Stimulated activated CD4-positive, alpha-beta T cell treated with anti-CD3 and anti-CD28 coated beads, TNF-alpha, amount 100 ng/mL, for 1 hour (primary cell): ENCODE measurements at places on chromosomes 6 and 20.

- DNase-seq: no peak
Measured at GRCh38 chr20:50381771-50382593, 128.2 kb upstream of the PTPN1 start.

DNA sequence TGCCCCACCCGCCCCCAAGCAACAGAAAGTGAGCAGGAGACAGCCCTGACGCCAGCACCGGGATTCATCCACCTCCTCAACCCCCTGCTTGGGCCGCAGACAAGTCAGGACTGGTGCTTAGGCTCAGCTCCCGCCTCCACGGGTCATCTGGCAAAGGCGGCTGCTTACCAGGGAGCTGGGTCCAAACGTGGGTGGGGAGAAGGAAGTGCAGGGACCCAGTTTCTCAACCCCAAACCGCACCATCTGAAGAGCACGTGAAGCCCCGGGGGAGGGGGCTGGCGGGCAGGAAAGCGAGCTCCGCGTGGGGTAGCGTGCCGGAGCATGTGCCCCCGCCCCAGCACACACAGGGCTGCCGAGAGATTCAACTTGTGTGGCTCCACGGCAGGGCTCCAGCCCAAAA is 87.2 kb downstream of the BMP7 start:
- no peak for DNase-seq

DNA sequence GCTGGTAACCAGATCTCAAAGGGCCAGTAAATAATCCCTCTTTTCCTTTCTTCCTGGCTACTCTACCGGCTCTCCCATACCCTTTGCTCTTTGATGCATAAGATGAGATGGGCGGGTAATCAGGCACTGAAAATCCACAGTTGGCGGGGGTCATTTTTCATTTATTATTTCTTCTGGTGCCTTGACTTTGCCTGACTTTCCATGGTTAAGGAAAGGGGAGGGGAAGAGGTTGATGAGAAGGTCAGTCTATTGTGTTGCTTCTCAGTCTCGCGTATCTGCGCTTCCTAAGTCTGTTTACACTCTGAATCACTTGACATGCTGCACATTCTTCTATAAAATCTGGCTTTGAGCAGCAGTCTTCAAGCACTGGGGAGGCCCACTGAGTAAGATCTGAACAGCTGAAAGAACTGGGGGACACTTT is 121.1 kb upstream of the HDGFL1 start:
- DNase-seq: no peak

DNA sequence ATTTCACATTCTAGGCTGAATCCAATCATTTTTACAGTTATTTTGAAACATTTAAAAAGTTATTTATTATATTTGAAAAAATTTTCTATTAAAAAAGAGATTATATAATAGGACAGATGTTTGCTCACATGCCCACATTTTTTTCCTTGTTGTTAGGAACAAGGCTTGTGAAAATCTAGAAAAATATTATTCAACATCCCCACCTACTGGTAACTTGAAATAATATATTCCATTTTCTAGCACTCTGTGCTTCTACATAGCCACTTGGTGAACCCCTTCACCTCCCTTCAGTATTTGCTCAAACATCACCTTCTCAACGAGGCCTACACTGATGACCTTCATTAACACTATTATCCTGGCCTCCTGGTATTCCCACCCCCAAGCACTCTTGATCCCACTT is 18.3 kb upstream of the GPRC6A start:
- no peak for DNase-seq

- no peak for DNase-seq
Measured at GRCh38 chr20:62308102-62308822, 5.5 kb downstream of the ADRM1 start.

DNA sequence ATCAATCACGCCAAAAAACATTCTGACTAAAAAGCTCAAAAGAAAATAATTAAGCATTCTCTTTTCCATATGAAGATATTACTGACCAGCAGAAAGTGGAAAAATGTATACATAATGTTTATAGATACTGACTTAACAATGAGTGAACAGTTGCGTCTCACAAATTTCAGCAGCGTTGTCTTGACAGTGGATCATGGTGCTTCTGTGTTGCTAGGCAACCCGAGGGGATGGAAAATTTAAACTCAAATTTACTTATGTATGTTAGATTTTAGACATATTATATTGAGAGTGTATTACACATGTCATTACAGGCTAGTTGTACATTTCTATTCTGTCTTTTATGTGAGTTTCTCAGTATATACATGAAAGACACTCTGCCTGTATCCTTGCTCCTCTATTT is 110.2 kb downstream of the LAMA2 start:
- no peak for DNase-seq

GRCh38 chr6:146876271-146877151 is 277.7 kb downstream of the ADGB start:
- no peak for DNase-seq

DNA sequence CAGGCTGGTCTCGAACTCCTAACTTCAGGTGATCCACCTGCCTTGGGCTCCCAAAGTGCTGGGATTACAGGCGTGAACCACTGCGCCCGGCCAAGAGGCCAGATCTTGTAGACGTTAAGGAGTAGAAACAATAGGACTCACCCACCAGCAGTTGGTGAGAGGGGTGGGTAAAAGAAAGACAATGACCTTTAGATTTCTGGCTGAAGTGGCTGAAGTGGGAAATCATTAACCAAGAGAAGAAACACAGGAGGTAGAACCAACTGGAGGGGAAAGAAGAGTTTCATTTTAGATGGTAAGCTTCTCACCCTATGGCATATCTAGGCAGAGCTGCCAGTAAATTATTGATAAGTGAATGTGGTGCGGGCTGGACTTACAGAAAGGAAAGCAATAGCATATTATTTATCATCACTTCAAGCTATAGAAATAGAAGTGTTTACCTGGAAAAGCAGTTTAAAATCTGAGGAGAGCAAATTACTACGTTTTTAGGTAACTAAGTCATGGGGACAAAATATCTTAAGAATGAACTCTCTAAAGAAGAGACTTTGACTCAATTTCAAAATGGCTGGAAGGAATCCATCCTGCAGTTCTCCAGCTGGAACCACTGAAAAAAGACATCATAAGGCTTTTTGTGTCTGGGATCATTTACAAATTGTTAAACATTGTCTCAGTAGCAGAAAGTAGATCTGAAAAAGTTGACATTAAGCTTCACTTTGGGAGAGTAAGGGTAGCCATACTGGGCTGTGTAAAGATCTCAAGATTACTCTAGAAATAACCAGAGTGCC is 109.6 kb downstream of the ALDH8A1 start:
- DNase-seq: no peak

DNA sequence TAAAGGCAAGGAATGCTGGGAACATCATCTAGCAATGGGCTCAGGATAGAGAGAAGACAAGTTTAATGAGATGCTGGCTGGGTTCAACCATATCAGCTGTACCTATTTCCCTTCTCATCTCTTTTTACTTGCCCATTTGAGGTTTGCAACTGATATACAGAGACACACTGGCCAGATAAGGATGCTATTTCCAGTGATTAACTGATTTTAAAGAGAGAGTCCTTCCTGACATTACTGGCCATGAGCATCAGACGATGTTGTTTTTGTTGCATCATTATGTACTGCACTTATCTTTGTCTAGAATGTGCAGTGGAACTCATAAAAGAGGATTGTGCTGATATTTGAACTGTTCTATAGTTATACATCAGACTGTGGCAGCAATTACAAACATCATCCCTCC is 252.7 kb downstream of the BTBD3 start:
- DNase-seq: no peak
